Mucosa of descending colon (tissue), 3 donors: ENCODE measurements at places on chromosomes 4 and X.
A peak's percentile ranks its signal among the peaks of the same experiment; 100 is the strongest.

DNA sequence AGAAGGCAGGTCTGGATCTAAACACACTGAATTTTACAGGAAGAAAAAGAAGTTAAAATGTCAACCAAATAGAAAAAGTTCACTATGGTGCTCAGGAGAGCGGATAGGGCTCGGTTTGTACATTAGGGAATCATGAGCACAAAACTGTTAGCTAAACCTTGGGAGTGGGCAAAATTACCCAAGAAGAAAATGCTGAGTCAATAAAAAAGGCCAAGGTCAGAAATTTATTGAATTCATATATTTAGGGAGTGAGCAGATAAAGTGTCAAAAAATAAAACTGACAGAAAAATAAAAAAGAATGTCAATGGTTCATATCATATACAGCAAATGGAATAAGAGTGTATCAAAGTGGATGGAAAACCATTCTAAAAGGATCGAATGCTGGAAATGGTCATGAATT lies 452.5 kb upstream of the SMIM31 start:
- no peak for DNase-seq

GRCh38 chr4:104752337-104752736 lies 257.6 kb upstream of the CXXC4 start:
- no peak for DNase-seq

GRCh38 chrX:63394872-63395271 lies 43.7 kb upstream of the SPIN4 start:
- DNase-seq = no peak

- no peak for DNase-seq
Observed at GRCh38 chr4:15832523-15833451, 54.7 kb downstream of the CD38 start.

DNA sequence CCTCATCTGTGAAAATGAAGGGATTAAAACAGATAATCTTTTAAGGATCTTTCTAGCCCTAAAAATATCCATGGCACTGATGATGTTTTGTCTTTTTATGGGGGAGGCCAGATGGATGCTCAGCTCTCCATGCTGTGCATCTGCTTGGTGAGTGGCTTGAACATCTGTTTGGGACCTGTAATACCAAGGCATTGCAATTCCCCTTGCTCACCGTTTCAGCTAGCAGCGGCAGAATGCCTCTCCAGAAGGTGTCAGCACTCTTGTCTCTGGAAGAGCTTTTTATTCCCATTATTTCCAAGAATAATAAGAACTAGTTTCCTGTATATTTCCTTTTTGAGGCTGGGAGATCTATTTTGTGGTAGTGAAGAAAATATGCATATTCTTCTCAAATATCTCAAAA lies 151.9 kb upstream of the ANK2 start:
- DNase-seq = no peak

GRCh38 chr4:1055721-1056590 lies 44.5 kb downstream of the FGFRL1 start:
- peak; percentile 69 for DNase-seq

GRCh38 chr4:12545812-12546211 lies 938.3 kb downstream of the RAB28 start:
- no peak for DNase-seq

GRCh38 chrX:45449982-45450381 lies 249.3 kb upstream of the DIPK2B start:
- no peak for DNase-seq

DNA sequence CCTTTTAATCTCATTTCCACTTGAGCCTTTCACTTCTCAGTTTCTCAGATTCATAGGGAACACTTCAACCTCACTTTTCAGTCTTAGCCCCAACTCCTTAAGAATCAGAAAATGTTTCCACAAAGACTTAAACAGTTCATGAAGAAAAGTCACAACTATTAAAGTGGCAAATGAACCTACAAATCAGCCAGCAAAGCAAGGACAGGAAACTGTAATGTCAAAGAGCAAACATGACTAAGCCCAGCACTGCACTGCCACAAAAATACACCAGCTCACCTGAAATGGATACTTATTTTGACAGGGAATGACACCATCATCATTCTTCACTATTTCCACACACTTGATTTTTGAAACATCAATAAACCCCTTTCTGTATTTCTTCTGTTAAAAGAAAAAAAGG lies 41.8 kb upstream of the TXK start:
- DNase-seq = no peak
